ENCODE measurements at places on chromosomes 2 and 18. TPM values are rescaled to one million over a fixed set of nuclear protein-coding genes. Genes with fewer than 3 reads are reported as not detected.

PTPRM gene
- total RNA-seq: 103 TPM

GRCh38 chr18:77197073-77197472 is 52.6 kb upstream of the GALR1 start:
- DNase-seq: no peak

DNA sequence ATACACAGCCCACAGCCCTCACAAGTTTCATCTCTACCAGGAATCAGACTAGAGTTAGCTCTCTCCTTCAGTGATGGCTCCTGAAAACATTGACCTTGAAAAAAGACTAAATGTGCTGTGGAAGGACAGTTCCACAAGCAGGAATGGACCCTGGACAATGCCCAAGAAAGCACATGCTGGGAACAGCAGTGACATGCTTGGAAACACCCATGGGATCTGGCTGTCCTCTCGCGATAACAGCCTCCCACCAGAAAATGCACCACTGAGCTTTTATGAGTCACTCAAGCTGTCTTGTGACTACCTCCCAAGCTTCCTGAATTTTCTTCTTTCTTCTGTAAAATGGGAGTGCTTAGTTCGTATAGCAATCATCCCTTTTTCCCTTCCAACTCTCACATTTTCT is 269.2 kb downstream of the LRATD1 start:
- no peak for DNase-seq

PKP4 gene
- 45.3 TPM for total RNA-seq

GRCh38 chr2:70647873-70648481 is 94.4 kb upstream of the TGFA start:
- DNase-seq: peak; percentile 50

DNA sequence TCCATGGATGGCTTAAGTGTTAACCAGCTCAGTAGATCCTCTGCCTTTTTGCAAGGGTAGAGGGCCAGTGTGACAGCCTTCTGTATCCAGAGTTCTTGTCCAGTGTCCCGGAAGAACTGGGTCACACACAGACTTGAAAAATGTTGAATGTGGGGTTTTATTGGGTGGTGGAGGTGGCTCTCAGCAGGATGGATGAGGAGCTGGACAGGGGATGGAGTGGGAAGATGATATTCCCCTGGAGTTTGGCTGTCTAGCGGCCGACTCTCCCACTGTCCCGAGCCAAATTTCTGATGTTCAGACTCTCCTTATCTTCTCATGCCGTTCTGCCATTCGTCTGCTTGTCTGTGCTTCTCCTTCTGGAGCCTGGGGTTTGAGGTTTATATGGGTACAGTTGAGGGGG is 72.6 kb downstream of the MYO3B start:
- DNase-seq: no peak

DNA sequence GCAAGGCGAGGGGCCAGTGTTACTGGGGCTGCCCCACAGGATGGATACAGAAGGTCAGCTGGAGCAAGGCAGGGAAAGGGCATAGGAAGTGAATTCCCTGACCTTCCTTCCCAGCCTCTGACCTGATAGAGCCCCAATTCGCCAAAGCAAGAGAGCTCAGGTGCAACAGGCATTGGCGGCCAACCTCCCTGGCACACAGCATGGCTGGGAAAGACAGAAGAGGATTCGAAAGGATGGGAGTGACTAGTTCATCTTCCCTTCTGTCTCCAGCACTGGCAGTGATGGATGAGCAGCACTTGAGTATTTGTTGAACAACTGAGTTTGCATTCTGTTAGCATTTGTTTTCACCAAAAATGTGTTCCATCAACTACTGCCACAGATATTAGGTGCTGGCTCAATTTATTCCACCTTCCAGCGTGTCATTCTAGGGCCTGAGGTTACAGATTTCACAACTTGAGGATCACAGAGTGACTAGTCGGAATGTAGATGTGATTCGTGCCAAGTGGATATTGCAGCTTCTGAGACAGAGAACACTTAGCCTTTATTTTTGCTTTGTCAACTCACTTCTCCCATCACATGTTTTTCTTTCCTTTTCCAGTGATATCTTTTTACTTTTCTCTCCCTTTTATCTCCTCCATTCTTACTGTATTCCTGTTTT is 6.2 kb downstream of the COPS8 start:
- peak; percentile 75 for DNase-seq

DNA sequence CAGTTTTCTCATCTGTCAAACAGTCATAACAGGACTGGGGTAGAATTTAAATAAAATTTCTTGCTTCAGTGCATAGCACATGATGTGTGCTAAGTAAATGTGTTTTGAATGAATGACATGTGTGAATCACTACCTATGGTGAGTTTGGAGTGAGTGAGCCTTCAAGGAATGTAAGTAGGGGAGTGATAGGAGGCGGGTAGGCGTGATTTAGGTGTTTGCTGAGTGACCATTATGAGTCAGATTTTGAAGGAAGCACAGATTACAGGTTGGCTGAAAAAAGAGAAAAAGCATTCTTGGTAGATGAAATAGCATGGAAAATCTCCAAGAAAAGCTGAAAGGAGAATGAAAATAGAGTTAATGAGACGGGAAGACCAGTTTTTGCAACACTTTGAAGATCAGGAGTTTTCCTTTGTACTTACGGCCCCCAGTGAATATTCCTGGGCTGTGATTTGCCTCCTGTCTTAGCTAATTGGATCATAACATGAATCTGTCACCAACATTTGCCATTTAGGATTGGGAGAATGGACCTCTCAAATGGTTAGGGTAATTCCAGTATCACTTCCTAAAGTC is 136.9 kb upstream of the GATA6 start:
- DNase-seq: peak; percentile 100

GRCh38 chr2:179812501-179812900 is 48.9 kb downstream of the ZNF385B start:
- DNase-seq: peak; percentile 26

WNT6 gene
- 3.5 TPM for total RNA-seq

STK25 gene
- total RNA-seq: 280 TPM

DNA sequence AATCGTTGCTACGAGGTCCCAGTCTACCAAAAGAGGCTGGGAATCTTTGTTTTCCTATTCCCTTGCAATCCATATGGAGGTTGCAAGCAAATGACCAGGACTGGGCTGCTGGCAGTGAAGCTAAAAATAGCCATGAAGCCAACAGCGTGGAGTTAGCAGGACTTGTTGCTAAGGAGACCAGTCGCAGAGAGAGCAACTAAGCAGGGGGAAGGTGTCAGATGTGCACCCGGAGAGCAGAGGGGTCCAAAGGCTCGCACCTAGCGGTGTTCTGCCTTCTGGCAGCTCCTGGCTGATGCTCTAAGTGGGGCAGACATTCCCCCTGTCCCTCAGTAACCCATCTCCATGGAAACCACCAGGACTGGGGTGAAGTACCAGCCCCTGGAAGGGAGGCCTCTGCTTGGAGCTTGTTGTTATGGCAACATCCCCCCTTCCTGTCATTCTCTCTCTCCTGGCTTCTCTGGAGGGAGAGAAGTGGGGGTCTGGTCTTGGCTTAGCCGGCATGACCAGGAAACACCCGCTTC is 84.6 kb downstream of the DNMT3A start:
- peak; percentile 12 for DNase-seq

GRCh38 chr2:136012315-136012714 is 26.9 kb upstream of the DARS1 start:
- DNase-seq: no peak

- DNase-seq: no peak
These were observed 213.3 kb upstream of the MMADHC start for GRCh38 chr2:149800624-149801542.

RAB6C gene
- total RNA-seq: not detected

- DNase-seq: no peak
These were observed 44.6 kb upstream of the GCG start for GRCh38 chr2:162196638-162197037.

DNA sequence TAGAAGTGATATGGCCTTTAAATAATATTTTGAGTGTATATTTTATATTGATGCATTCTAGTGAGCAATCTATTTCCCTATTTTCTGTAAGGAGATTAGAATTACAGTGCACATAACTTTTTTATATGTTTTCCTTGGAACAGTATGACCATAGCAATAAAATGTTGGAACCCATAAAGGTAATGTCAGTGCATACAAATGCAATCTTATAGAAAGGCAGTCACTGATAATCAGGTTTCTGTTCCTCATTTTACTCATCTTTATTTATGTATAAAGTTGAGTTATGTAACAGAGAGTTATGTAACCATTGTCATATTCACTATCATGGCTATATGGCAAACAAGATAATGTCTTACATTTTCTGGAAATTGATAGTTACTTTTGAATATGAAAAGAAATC is 179.9 kb upstream of the NETO1 start:
- DNase-seq: no peak

GRCh38 chr18:60188958-60189357 is 183.6 kb downstream of the MC4R start:
- DNase-seq: no peak

- no peak for DNase-seq
These were observed 174.8 kb upstream of the COPS8 start for GRCh38 chr2:236910781-236911495.

GRCh38 chr2:221554769-221555493 is 17.2 kb downstream of the EPHA4 start:
- peak; percentile 32 for DNase-seq

C18orf32 gene
- total RNA-seq: 32.0 TPM

GRCh38 chr18:47120428-47120827 is 29.9 kb downstream of the HDHD2 start:
- no peak for DNase-seq

GLS gene
- 1,910 TPM for total RNA-seq

SLC19A3 gene
- 4.0 TPM for total RNA-seq

- no peak for DNase-seq
These were observed 113.5 kb downstream of the ESCO1 start for GRCh38 chr18:21486905-21487437.

Measured in renal cortical epithelial cell (primary cell).